Body of pancreas (tissue), 4 donors: ENCODE measurements at places on chromosomes 1 and 21. TPM values are rescaled to one million over a fixed set of nuclear protein-coding genes. Genes with fewer than 3 reads are reported as not detected.

The LAMC2 gene
- total RNA-seq, result 3.6 TPM

The SPRR1A gene
- total RNA-seq, result not detected

The CD1D gene
- 0.33 TPM for total RNA-seq

The OPTC gene
- not detected for total RNA-seq

The ZYG11A gene
- total RNA-seq, result not detected
